RPMI8226 (cell line): ENCODE measurements at places on chromosomes 3 and 15.

- DNase-seq = no peak
These were observed 666.2 kb downstream of the PDCD6IP start for GRCh38 chr3:34464646-34465045.

DNA sequence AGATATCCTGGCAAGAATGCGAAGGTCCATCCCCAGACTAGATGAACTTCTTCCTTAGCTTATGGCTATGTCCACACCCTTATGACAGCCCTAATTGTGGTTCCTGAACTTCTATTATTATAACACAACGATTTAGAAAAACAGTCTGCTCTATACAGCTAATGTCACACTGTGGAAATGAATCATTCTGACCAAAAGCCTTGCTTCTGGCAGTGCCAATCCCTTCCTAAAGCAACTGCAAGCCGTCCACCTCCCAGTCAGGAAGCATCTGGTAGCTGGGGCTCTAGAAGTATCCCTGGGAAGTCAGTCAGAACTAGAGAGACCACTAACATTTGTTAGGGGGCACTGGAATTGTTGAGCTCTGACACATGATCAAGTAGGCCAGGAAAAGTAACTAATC lies 45.0 kb downstream of the MYO5A start:
- DNase-seq = peak; percentile 49

- no peak for DNase-seq
These were observed 274 bp upstream of the ZCWPW2 start for GRCh38 chr3:28348265-28348628.

DNA sequence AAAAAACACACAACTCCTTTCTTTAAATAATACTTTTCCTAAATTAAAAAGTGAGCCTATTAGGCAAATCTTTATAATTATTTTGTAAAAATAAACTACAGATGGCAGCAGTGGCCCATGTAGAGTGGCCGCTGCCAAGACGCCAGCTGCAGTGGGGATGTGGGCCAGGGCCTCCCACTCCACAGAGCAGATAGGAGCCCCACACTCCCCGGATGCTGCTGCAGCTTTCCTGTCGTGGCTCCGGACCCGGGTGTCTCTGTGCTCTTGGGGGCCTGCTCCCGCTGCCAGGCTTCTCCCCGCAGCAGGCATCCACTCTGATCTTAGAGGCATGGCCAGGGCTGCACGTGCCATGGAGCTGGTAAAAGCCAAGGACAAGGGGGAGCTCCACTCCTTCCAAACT lies 67.5 kb downstream of the PROS1 start:
- no peak for DNase-seq

- DNase-seq = no peak
These were observed 240.2 kb downstream of the UACA start for GRCh38 chr15:70523192-70523591.

- no peak for DNase-seq
These were observed 19.4 kb downstream of the ZNF80 start for GRCh38 chr3:114218006-114218405.

GRCh38 chr3:148372206-148372875 lies 325.4 kb upstream of the AGTR1 start:
- DNase-seq = no peak

DNA sequence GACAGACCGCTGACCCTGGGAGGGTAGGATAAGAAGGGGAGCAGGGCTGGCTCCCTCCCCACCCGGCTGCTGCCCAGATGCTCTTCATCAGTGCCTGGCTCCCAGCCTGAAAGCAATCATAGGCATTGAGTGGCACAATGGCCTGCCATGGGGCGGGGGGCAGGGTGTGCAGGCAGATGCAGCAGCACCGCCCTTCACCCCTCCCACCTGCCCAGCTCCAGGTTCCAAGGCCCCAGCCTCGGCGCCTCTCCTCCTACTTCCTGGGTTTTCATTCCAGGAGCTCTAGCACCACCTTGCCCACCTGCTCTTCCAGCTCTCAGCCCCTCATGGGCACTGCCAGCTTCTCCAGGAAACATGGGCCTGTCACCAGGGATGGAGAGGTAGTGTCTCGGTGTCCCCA lies 101.7 kb downstream of the MEGF11 start:
- peak; percentile 32 for DNase-seq

DNA sequence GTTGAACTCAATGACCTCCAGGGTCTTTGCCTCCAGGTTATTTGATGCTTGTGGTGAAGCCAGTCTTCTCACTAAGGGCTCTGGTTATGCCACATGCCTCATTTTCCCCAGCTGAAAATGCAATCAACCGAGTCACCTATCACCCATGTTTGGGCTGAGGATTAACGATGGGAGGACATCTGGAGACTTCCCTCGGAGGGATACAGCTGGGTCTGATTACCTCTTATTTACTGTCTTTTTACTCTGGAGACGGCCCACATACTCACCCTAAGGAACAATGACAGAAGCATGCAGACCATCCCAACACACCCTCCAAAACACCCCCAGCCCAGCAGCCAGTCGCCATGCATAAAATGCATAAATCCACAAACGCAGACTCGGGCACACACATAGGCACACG lies 187.4 kb downstream of the OPA1 start:
- no peak for DNase-seq

- DNase-seq = peak; percentile 77
These were observed 21.8 kb downstream of the PCOLCE2 start for GRCh38 chr3:142866841-142867631.

DNA sequence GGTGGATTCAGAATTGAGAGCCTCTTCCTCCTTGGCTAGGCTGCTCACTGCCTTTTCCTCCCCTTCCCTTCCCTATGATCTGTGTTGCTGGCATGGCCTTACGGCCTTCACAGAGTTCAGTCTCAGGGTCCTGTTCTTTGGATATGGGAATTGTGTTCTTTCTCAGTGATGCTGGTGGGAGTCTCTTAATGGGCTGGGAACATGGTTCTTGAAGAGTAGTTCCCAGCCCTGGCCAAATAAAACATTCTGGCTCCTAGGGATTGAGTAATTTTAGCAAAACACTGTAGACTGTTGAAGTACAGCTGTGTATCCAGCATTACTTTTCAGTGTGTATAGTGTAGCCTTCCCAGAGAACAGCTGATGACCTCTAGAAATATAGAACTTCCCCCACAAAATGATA lies 22.6 kb upstream of the FILIP1L start:
- no peak for DNase-seq

DNA sequence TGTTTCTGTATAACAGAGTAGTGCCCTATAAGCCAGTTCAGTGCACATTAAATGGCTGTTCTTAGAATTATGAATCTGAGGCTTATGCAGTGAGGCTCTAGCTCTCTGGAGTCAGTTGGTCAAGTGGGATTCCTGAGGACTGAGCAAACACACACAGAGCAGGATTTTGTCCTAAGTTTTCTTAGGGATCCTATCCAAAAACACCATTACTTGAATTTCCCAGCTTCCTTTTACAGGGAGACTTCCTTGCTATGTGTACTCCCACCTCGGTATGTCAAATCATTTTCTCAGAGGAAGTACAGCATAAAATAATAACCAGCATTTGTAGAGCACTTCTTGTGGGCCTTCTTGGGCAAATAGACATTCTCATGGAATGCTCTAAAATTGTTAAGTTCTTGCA lies 63.1 kb upstream of the GOLGA6B start:
- DNase-seq = no peak

- peak; percentile 84 for DNase-seq
These were observed 9.9 kb downstream of the ARL6IP5 start for GRCh38 chr3:69094467-69095205.
